ENCODE measurements at places on chromosomes 2 and 18. TPM values are rescaled to one million over a fixed set of nuclear protein-coding genes. Genes with fewer than 3 reads are reported as not detected.

ACTG2 gene
- total RNA-seq = not detected

DNA sequence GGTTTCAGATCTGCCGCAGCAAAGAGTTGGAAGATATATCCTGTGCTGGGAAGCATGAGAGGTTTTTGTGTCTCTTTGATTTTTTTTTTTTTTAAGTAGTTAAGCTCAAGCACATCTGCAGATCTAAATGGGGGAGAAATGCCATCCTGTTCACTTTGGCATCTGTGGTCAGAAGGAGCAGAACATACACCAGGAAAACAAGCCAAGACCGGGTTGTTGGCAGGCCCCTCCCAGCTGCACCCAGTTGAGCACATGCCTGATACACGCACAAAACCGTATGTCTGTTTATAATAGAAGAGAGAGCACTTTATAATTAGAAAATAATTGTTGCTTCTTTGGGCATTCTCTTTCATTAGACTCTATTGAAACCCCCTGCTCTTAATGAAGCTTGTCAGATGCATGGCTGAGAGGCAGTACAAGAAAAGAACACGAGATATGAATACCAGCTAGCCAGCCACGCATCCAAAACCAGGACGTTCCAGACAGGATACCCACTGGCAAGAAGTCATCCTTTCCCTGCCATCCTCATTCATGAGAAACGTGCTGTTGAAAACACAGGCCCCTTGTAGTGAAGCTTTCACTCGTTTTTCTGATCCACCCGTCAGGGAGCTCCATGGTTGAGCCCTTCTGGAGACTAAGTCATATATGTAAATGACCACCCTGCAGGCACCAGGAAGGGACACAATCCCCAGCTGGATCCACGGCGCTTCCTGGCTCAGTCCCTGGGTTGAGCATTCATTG is 152.2 kb downstream of the ALPK2 start:
- H3K36me3 ChIP-seq = no peaks in the 10 kb centered on the region
- peaks cover 7% of the 10 kb centered on the region for H3K27me3 ChIP-seq
- DNase-seq = no peak
- no peak overlapping the region for H3K4me3 ChIP-seq

GRCh38 chr2:102582845-102583244 is 36.5 kb upstream of the SLC9A2 start:
- no peak overlapping the region for H3K4me3 ChIP-seq
- H3K27me3 ChIP-seq = peaks cover 11% of the 10 kb centered on the region
- no peak overlapping the region for H3K27ac ChIP-seq
- no peaks in the 10 kb centered on the region for H3K36me3 ChIP-seq

- H3K27ac ChIP-seq = no peak overlapping the region
- DNase-seq = no peak
- no peak overlapping the region for H3K4me3 ChIP-seq
These were observed 159.2 kb downstream of the SOX11 start for GRCh38 chr2:5851410-5851809.

DNA sequence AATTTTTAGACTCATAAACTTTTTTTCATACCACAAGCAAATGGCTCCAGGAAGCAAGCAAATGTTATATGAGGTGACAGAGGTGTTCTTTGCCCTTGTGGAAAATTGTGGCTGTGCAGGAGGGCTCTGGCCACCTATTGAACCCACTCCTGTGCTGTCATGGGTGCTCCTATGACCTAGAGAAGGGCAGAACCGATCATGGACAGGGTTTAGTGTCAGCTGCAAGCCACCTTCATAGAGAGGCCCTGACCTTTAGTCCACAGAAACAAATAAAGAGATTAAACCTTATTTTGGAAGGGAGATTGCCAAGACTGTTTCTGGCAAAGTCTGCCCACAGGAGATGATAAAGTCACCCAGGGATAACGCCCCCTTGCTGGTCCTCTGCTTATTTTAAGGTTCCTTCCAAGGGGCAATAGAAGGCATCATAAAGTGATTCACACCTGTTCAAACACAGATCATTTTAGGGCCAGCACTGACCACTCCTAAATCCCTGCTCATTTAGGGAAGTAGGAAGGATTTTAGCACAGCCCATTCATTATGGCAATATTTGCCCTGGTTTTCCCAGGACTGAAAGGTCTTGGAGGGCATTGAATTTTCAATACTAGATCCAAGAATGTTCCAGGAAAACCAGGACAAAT is 26.1 kb upstream of the STAT4 start:
- peak overlapping the region; percentile 70 for H3K27ac ChIP-seq
- H3K4me3 ChIP-seq = no peak overlapping the region
- H3K36me3 ChIP-seq = no peaks in the 10 kb centered on the region
- peaks cover 33% of the 10 kb centered on the region for H3K4me1 ChIP-seq

Measured in activated CD8-positive, alpha-beta memory T cell treated with anti-CD3 and anti-CD28 coated beads, Interleukin-2, amount 10 ng/mL, durations not matched to agents 7 days and 5 days (primary cell).